ENCODE measurements at places on chromosomes 13 and 19.
A peak's percentile ranks its signal among the peaks of the same experiment; 100 is the strongest.

DNA sequence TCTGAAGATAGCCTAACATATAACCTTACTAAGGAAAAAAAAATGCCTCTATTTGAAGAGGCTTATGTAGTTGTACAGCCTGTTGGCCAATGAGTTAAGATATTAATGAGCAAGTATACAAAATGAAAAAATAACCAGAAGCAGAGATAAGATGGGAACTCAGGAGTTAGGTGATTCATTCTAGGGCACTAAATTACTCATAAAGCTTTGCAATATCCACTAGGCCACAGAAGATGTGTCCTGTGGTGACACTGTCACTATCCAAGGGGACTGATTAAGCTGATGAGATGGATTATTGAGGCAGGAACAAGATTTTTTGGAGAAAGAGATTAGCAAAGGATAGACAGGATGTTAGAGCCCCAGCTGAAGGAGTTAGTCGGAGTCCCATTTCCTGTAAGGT lies 99.6 kb downstream of the LIG4 start:
- DNase-seq, result no peak

DNA sequence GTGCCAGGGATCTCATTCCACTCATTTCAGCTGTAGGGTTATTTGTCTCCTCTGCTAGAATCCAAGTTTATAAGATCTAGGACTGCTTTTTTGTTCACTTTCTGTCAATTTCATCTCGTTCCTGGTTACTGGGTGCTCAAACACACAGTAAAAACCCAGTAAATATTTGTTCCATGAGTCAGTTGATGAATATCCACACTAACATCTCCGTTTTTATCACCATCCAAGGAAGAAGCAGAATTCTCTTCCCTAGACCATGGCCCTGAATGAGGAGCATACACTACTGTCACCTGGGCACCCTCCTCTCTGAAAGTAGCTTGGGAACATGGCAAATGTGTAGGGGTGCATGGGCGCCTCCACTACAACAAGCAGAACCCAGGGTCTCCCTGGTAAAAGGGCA lies 390.8 kb downstream of the FOXO1 start:
- peak; percentile 20 for DNase-seq

DNA sequence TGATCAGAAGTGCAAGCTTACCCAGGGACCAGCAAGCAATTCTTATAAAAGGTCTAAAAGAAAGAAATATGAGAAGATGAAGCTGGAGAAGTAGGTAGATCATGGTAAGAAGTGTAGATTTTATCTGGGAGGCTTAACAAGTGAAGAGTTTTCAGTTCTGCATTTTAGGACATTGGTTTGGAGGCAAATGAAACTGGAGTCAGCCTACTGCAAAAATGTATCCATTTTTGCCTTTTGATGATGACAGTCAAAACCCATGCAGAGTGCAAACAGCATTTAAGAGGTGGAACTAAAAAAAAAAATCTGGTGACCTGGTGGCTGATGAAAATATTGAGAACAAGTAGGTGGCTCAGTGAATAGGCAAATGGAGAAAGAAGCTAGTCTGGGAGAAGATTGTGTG lies 216.9 kb downstream of the DNAJC15 start:
- DNase-seq, result no peak

DNA sequence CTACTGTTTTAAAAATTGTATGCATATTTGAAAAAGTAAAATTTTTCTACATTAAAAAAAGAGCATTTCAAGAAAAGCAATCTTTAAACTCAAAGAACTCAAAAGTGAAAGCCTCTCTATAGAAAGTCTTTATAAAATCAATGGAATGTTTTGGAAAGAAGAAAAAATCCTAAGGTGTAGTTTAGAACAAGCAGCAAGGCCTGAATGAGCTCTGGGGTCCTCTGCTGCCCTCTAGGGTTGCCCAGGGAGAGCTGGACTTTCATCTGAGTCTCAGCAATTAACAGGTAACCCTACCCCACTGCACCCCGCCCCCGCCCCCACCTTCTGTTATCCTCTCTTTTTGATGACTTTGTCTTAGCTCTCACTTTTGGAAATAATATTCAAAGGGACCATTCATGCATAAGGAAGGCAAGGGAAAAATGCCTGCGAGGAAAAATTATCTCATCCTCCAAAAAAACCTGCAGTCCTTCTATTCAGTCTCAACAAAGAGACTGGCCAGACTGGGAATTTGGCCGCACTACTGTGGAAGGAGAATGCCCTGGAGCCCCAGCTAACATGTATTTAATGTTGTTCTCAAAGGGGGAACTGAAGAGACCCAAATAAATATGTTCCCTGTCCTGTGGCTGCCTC lies 24.1 kb downstream of the SLC25A30 start:
- DNase-seq, result peak; percentile 71

DNA sequence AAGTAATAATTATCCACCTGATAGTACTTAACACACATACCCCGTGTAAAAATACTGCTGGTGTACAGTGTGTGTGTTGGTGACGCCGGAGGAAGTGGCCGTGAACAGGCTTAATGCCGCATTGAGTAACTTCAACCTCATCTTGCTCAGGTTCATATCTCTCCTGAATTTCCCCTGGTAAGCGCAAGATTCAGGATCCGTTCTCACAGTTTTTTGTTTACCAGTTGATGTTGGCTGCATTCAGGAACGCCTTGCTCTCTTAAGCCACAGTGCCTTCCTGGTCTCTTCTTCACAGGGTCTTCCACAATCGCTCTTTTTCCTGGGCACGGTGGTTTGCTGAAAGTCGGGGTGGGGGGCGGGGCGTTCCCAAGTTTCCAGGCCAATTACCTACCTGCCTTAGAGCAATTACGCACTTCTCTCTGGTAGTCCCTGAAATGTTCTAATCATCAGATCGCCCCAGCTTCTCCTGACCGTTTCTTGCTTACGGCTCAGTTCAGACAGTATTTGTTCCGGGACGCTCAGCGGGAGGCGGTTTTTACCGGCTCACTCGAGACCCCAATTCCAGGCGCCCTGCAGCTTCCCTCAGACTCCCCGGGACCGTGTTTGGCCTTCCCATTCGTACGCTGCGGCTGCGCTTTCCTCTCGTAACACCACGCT lies 706 bp upstream of the DNAJC3 start:
- peak; percentile 10 for DNase-seq

GRCh38 chr19:3343619-3344502 lies 22.5 kb upstream of the NFIC start:
- DNase-seq, result peak; percentile 96

DNA sequence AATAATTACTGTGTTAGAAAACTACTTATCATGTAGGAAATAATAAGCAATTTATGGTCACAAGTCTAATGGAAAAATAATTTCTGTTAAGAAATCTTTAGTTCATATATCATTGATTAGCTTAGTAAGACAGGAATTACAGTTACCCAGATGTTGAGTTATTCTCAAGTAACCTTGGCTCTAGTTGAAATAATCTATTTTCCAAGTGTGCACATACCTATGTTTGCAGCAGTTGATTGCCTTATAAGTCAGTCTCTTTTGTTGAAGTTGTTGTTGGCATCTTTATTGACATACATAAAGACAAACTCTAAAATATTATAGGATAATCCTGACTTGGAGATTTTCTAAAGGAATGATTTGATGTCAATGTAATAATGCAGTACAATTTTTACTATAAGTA lies 511.4 kb upstream of the KLF12 start:
- no peak for DNase-seq

DNA sequence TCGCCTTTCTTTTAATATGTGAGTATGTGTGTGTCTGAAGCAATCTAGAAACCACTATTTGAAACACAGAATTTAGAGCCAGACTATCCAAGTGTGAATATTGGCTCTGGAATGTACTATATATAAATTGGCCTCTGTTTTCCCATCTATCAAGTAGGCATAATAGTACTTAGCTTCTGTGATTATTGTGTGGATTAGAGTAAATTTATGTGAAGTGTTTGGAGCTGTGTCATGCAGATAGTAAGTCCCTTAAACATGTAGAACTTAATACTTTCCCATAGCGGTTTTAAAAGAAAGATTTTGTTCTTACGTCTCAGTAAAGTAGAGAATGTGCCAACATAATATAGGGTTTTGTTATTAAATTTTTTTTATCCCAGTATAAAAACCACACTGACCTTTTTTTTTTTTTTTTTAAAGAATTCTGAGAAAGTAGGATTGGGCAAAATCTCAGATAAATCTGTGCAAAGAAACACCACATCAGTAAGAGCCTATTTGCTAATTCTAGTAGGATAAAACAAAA lies 432.3 kb downstream of the RFC3 start:
- DNase-seq, result no peak

GRCh38 chr19:29787281-29787680 lies 24.5 kb upstream of the CCNE1 start:
- DNase-seq, result no peak

DNA sequence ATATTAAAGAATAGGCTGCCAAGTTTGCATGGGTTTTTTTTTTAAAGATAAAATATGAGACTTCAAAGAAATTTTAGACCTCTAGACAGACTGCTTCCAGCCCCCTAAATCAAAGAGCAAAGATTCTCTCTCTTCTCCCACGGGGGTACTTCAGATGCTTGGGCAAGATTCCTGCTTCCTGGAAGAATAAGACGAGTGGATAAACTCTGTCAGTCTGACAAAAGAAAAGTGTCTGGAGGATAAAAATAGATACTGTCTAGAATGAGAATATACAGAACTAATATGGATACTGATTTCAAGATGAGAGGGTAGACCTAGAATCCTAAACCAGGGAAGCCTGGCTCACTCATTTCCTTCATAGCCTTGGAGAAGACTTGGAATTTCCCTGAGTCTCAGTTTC lies 435.1 kb downstream of the FOXO1 start:
- no peak for DNase-seq

DNA sequence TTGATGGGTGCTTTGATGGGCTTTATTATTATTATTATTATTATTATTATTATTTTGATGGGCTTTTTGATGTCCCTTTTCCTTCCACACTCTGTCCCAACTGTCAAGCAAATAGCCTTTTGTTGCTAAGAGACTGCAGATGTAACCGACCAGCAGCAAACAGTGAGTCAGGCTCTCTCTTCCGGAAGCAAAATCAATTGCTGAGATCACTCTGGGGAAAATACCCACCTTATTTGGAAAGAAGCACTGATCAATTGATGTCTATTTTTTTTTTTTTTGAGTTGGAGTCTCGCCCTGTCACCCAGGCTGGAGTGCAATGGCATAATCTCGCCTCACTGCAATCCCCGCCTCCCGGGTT lies 2.9 kb downstream of the LDLR start:
- DNase-seq, result peak; percentile 55

Measured in AG20443 (cell line).